Esophagus squamous epithelium (tissue), 5 donors: ENCODE measurements at places on chromosomes 7 and 10.
A peak's percentile ranks its signal among the peaks of the same experiment; 100 is the strongest.

DNA sequence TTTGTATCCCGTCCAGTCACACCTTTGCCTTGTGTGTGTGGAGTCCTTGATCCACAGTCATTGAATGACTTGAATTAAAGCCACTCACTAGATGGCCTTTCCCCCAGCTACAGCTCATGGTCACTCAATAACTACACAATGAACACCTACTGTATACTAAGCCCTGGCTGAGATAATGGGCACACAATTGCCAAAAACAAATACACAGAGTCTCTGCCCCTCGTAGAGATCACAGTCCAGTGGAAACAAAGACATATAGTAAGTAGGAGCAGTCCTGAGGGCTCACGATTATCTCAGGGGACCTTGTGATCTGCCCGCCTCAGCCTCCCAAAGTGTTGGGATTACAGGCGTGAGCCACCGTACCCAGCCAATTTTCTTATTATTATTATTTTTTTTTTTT is 22.1 kb upstream of the DDIT4 start:
- no peak for DNase-seq

DNA sequence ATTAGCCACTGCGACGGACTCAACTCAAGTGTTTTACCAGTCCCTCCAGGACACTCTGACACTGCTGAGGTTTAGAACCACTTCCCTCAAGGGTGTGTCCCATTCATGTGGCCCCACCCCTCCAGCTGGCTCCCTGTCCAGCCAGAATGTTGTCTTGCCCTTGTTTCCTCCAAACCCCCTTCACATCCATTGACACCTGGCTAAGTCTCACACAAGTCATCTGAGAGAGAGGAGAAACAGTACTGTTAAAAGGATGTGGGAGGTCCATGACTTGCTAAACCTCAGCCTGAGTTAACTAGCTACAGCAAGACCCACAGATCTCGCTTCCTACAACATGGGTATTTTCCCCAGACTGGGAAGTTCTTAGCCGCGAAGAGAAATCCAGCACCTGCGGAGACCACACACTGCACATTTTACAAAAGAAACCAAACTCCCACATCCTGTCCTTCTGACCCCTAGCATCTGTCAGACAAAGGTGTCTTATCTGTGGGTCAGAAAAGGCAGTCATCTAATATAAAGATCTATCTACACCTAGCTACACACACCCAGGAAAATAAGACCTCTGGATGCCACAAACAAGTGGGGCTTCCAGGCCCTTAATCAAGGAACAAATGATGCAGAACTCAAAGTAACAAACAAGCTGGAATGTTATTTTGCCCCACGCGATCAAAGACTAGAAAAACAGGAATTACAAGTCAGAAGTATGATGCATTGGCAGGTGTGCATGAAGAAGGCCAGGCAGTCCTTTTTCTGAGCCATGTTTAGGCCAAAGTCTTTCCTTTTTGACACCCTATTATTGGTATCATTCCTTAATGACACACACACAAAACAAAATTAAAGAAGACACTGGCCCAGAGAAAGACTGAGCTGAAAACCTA is 13.9 kb downstream of the OSBPL3 start:
- DNase-seq: no peak

DNA sequence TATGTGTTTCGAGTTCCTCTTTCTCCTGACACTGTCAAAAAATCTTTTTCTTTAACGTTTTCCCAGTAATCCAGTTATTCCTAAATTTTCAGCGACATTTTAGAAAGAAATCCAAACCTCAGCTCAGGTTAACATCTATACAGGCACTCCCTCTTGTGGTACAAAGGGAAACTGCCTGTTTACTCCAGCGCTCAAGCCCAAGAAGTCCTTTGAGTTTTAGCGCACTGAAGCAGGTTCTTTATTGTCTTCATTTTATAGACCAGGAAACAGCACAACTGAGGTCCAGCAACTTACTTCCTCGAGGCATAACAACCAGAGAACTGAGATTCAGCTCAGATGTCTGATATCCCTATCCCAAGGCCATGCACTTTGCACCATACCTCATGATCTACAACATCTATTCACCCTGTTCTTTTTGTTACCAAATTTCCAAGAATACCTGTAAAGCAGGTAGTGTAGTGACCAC is 287.2 kb upstream of the MKLN1 start:
- DNase-seq: no peak

DNA sequence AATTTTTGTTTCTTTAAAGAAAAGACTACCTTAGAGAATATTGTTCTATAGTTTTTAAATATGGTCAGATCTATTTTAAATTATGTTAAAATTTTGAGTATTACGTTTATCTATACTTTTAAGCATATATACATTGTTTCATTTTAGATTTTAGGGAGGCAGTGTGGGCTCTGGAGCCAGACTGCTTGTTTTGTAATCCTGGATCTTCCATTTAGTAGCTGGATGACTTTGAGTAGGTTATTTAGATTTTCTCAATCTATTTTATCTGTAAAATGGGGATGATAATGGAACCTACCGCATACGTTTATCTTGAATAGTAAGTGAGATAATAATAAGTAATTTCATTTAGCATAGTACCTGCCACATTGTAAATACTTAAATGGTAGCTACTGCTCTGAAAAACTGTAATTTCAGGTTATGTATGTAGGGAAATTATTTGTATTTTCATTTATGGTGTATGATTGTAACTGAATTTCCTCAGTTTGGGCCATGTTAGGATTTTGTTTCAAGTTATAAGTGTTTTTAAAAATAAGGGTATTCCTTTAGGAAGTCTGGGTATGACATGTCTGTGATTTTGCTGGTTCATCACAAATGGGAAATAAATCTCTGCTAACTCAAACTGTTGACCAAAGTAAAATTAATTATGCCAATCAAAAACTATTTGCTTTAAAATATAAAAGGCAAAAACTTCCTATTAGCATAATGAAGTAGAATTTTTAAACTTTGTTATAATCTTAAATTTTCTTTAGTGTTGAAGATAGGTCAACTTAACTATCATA is 6.5 kb downstream of the PTEN start:
- no peak for DNase-seq

- no peak for DNase-seq
These were observed 27.9 kb downstream of the FGFR2 start for GRCh38 chr10:121570315-121570714.

GRCh38 chr10:43671659-43672531 is 23.2 kb upstream of the ZNF32 start:
- DNase-seq: no peak

GRCh38 chr10:103470761-103471653 is 8.0 kb downstream of the CALHM3 start:
- peak; percentile 47 for DNase-seq

DNA sequence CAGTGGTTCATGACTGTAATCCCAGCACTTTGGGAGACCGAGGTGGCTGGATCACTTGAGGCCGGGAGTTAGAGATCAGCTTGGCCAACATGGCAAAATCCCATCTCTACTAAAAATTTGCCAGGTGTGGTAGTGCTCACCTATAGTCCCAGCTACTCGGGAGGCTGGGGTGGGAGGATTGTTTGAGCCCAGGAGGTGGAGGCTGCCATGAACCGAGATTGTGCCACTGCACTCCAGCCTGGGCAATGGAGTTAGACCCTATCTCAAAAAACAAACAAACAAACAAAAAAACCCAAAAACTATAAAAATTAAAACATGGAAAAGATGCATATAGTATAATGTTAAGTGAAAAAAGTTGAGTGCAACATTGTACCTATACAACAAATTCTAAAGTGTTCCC is 81.4 kb downstream of the AKR1D1 start:
- DNase-seq: no peak

GRCh38 chr10:121899727-121900126 is 28.1 kb downstream of the ATE1 start:
- no peak for DNase-seq

DNA sequence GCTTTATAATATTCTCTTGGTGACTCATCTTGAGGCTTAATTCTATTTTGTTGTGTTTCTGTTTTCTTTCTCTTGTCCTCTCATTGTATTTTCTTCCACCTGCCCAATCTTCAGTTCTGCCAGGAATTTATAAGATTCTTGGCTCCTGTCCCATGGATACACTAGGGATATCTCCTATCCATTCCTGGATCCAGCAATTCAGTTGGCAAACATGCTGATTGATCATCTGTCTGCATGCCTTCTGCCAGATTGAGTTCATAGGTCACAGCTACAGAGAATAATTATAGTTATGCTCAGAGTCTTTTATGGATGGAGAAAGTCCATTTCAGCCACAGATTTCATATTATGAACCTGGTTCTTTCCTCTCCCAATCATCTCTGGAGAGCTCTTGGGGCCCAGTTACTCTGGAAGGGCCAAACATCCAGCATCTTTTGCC is 140.4 kb upstream of the MAGI2 start:
- DNase-seq: no peak

DNA sequence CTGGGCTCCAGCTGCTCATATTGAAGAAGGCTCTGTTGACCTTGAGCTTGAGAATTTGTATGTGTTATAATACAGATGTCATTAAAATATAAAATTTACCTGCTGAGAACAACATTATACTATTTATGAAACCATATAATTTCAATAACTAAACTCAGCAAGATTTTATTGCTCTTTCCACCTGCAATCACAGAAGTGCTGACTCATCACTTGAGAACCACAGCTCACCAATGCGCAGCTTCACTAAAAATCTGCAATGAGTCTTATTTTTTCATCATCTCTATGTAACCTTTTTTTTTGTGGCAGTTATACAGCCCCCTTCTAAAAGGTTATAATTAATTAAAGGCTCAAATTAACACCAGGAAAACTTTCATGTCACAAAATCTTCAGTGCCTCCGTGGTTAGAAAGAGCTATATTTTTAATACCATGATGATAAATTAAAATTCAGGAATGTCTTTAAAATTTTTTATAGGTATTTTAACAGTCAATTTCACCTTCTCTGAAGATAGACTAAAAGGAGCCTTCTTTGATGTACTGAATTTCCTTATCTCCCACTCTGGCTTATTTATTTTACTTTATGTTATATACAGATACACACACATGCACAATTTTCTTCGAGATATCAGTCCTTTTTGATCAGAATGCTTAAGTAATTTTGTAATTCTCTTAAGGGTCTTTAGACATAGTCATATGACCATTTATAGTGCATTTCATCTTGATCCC is 102.7 kb downstream of the EVX1 start:
- DNase-seq: no peak

DNA sequence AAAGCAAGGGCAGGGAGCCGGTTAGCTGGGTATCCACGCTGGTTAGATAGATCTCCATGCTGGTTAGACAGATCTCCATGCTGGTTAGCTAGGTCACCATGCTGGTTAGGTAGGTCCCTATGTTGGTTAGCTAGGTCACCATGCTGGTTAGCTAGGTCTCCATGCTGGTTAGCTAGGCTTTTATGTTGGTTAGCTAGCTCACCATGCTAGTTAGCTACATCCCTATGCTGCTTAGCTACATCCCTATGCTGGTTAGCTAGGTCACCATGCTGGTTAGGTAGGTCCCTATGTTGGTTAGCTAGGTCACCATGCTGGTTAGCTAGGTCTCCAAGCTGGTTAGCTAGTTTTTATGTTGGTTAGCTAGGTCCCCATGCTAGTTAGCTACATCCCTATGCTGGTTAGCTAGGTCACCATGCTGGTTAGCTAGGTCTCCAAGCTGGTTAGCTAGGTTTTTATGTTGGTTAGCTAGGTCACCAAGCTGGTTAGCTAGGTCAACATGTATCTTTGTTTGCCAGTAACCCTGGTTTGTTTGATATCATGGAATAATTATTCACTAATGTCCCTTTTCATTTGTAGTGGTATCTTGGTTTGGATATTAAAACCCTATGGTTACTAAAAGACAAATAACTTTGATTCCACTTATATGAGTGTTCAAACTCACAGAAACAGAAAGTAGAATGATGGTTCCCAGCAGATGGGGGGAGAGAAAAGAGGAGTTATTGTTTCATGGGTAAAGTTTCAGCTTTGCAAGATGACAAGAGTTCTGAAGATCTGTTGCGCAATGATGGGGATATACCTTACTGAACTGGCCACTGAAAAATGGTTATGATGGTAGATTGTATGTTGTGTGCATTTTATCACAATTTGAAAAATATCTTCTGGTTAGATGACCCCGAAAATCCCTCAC is 136.2 kb downstream of the PRPF18 start:
- DNase-seq: no peak

- no peak for DNase-seq
These were observed 169.8 kb downstream of the UBE2H start for GRCh38 chr7:129782818-129783583.

GRCh38 chr10:123721441-123722049 is 55.4 kb downstream of the GPR26 start:
- DNase-seq: no peak

GRCh38 chr7:26993816-26994810 is 101.7 kb downstream of the HOXA1 start:
- no peak for DNase-seq

- DNase-seq: no peak
These were observed 171.4 kb upstream of the PPP2R2D start for GRCh38 chr10:131729361-131729760.

- no peak for DNase-seq
These were observed 27.8 kb upstream of the EBLN1 start for GRCh38 chr10:22245567-22245966.

DNA sequence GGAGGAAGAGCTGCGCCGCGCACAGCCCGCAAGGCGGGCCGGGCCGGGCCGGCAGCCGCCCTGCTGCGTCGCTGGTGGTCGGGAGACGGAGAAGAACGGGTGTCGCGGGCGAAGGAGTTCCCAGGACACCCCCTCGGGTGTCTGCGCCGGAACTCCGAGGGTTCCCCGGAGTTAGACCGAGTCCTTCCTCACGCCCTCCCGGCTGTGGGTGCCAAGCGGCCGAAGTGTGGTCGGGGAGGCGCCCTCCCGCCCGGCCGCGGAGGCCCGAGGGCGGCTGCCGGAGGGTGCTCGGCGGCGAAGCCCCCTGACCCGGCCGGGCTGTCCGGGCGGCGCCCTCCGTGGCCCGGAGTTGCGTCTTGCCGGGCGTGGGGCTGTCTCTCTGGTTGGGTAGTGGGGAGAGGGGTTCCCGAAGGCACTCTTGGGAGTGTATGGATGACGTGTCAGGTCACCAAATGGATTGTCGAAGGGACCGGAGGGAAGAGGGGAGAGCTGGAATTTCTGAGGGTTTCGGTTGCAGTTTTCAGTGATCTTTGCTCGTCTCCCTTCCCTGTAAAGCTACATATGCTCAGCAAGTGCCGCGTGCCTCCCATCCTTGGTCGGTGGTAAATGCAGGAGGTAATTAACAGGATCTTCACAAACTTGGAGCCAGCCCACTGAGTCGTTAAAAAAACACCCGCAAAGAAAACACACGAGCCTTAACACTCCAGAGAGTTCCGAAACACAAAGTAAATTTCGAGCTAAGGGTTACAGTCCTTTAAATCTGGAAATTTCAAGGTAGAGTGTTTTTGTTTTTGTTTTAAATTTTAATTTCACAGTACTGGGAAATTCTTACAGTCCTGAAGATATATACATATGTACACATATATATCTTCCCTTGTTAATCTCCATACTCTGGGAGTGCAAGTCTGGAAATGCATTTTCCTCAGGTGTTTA is 871 bp downstream of the ST7 start:
- no peak for DNase-seq

GRCh38 chr7:142882338-142882678 is 3.2 kb downstream of the TRPV6 start:
- no peak for DNase-seq

DNA sequence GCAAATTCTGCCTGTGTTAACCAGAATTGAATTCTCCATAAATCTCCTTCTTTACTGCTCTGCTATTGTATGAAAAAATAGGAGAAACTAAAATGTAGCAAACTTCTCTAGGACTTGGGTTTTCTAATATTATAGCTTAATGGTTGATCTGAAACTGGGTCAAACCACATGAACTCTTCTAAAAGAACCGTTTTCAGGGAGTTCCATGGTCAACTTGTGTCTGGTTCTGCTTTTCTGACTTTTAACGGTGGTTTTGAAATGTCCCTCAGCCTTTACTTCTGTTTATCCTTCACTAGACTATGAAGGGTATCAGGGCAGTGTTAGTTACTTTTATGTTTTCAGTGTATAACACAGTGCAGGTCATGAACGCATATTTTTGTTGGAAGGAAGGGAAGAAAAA is 242.2 kb downstream of the TSPAN12 start:
- DNase-seq: no peak
